AG09309 (cell line): ENCODE measurements at places on chromosomes 3 and 15.

DNA sequence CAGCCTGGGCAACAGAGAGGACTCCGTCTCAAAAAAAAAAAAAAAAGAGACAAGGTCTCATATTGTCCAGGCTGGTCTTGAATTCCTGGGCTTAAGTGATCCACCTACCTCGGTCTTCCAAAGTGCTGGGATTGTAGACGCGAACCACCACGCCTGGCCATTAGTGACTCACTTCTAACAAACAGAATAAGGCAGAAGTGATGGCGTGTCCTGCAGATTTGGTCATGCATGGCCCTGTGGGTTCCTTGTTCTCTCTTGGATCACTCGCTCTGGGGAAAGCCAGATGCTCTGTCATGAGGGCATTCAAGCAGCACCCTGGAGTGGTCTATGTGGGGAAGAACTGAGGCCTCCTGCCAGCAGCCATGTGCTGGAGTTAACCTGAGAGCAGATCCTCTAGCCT is 27.4 kb upstream of the TJP1 start:
- DNase-seq, result no peak

- peak; percentile 33 for DNase-seq
Observed at GRCh38 chr15:52208306-52208946, 17.2 kb upstream of the GNB5 start.

DNA sequence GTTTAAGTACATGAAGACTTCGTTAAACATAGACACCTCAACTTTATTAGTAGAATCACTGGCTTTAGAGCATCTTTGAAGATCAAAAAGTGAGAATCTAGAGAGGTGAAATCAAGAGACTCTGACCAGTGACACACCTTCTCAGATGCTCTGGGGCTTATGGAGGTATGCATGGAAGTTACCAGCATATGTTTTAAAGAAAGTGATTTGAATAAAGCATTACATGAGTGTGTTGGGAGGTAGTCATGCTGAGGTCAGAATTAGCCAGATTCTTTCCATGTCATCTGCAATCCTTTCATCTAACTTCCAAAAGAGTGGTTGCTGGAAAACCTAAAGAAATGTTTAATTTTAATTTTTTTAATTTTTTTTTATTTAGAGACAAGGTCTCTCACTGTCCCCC is 658.0 kb upstream of the GOLIM4 start:
- DNase-seq, result no peak

- no peak for DNase-seq
Observed at GRCh38 chr15:71510763-71511162, 299.6 kb upstream of the NR2E3 start.

- DNase-seq, result no peak
Observed at GRCh38 chr3:12230877-12231276, 58.0 kb upstream of the PPARG start.

DNA sequence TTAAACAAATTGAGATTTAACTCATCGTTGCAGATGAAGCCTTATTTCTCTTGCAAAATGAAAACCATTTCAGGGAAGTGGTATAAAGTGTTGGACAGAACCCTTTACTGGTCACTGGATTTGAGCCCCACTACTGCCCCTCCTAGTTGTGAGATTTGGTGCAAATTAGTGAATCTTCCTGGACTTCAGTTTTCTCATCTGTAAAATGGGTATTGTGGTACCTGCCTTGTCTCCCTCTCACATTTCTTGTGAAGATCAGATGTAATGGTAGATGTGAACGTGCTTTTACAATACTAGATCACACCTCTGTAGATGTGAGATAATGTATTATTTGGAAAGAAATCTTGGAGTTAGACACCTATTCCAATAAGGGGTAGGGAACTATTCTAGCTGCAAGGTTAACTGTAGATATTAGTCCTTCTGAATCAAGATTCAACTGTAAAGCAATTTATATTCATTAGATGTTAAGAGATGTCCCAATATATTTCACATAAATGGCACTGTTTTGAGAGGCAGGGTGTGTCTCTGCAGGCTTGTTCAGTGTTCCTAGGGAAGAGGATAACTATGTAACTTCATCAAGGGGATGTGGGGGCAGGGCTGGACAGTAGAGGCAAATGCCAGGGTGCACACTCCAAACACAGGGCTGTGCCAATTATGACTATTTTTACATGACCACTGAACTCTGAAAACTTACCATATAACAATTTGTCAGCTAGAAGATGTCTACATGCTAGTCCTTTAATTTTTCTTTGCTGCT is 112.4 kb upstream of the PFN2 start:
- DNase-seq, result no peak

- DNase-seq, result no peak
Observed at GRCh38 chr15:70090436-70091296, 7.1 kb downstream of the TLE3 start.

DNA sequence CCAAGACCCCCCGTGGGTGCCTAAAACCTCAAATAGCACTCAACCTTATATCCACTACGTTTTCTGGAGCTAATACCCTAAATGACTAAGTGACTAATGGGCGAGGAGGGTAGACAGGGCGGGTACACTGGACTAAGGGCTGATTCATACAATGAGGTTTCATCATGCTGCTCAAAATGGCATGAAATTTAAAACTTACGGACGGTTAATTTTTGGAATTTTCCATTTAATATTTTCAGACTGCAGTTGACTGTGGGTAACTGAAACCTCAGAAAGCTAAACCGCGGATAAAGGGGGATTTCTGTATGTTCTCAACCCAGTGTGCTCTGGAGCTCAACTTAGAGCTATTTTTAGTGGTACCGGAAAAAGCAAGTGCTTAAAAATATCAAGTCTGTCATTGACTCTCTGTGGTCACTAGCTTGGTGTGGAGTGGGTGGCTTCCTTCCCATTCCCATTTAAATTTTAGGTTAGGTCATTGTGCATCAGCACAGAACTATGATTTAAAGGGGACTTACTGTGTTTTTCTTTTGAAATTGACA is 72.9 kb downstream of the LRRC28 start:
- peak; percentile 58 for DNase-seq

GRCh38 chr3:1017870-1018269 is 75.0 kb upstream of the CNTN6 start:
- no peak for DNase-seq

GRCh38 chr3:143482106-143483088 is 362.8 kb downstream of the CHST2 start:
- no peak for DNase-seq

DNA sequence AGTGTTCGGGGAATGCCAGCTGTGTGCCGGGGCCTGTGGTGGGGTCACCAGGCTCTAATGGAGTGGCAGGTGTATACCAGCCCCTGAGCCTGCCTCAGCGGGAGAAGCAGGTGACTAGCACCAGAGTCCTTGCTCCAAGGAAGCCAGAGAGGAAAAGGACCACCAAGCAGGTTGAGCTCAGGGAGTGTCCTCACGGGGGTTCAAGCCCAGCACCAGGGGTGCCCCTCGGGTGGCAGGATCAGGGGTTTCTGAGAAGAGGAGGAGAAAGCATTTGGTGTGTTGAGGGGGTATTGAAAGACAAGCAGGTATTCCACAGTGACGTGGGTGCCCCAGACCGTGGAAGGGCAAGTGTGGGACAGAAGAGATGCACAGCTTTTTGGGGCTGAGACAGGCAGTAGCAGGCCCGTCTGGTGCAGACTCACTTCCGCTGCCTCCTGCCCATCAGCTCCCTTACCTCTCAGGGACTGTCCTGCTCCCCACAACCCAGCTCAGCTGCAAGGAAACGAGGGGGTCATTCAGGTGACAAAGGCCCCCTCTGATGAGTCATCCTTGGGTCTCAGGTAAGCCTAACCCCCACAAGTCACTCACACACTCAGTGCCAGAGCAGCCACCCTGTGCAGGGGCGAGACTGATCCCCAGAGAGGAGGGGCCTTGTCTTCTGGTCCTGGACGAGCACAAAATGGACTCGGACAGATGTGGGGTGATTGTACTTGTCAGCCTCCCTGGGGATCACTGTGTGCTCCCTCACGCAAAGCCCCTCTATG is 21.4 kb upstream of the POC1A start:
- no peak for DNase-seq

- no peak for DNase-seq
Observed at GRCh38 chr3:171566803-171567422, 106.7 kb upstream of the TNIK start.

DNA sequence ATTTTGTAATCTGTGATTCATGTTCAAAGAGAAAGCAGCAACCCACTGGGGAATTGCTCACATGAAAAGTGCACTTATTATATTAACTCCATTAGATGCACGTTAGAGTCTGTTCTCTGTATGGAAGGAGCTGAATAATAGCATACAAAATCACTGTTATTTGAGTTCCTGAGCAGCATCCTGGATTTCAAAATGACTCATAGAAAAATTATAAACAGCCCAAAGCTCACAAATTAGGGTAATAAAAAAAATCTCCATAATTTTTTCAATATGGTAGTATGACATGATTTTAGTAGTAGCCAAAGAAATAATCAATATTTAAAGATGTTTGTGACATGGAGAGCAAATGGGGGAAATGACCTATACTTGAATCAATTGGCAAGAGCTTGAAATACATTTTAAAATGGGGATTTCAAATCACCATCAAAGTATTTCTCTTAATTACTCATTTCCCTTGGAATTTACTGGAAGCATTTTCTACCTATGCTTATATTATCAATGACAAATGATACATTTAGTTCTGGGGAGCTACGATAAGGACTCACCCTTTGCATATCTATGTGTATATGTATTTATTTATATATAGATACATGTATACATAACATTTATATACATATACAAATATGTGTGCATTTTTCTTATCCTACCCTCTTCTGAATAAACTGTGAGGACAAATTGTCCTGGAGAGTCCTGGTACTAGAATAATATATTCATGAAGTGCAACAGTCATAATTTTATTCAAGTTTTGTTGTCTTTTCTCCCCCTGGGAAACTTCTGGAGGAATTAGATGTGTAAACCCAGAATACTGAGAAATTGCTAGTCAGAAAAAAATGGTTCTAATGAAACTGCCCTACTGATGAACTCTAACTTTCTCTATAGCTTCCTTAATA is 116.3 kb downstream of the RPL22L1 start:
- no peak for DNase-seq

DNA sequence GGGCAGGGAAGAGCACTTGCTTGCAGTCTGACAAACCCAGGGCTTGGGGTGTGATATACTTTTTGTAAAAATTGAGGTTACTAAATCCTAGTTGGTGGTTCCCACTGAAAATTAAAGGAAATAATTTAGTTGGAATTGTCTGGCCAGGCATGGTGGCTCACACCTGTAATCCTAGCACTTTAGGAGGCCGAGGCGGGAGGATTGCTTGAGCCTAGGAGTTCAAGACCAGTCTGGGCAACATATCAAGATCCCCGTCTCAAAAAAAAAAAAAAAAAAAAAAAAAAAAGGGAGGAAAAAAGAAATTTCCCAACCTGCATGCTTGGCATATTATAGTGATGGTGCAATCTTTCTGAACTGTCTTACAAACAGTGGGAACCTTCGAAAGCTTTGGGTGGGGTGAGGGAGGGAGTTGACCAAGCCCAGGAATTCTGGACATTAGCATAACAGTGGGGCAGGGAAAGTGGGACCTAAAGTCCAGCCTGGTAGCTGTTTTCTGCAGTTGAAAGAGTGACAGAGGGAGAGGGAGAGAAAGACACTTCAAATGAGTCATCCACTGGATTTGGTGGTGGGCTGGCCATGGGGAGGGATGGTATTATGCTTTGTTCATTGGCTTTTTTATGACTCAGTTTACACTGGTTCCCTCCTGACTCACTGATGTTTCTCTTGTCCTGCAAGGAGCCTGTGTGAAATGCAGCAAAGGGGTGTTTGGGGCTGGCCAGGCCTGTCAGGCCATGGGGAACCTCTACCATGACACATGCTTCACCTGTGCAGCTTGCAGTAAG is 41.1 kb downstream of the LIMD1 start:
- peak; percentile 69 for DNase-seq

GRCh38 chr3:186214670-186215069 is 105.8 kb upstream of the ETV5 start:
- no peak for DNase-seq
